ENCODE measurements at places on chromosomes 5 and 9. TPM values are rescaled to one million over a fixed set of nuclear protein-coding genes. Genes with fewer than 3 reads are reported as not detected.

Gene FOXD4
- 2.4 TPM for total RNA-seq

Gene SLC6A19
- not detected for total RNA-seq

Gene CCL28
- total RNA-seq: 2.2 TPM

- DNase-seq: no peak
These were observed 57.6 kb downstream of the COX7C start for GRCh38 chr5:86675311-86675710.

DNA sequence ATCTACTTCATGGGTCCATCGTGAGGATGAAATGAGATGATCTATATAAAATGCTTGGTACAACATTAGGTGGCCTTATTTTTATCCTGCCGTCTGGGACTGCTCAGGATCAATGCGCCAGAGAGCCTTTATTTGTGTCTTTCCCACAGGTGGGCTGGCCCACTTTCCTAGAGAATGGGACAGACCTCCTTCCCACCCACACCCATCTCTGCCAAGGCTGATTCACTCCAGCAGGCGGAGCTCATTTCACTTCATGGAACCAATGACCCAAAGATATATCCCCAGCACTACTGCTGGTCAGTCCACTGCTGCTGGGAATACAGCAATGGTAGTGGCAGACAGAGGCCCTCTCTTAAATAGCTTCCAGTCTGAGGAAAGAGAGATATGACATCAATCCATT, 35.7 kb downstream of the TGFBI start:
- no peak for DNase-seq

GRCh38 chr9:21607576-21607975, 125.5 kb upstream of the IFNE start:
- DNase-seq: no peak

Measured in MCF 10A (cell line).